ENCODE measurements at places on chromosomes 11 and 22.

GRCh38 chr11:28636566-28636965 lies 528.4 kb downstream of the METTL15 start:
- DNase-seq = no peak

DNA sequence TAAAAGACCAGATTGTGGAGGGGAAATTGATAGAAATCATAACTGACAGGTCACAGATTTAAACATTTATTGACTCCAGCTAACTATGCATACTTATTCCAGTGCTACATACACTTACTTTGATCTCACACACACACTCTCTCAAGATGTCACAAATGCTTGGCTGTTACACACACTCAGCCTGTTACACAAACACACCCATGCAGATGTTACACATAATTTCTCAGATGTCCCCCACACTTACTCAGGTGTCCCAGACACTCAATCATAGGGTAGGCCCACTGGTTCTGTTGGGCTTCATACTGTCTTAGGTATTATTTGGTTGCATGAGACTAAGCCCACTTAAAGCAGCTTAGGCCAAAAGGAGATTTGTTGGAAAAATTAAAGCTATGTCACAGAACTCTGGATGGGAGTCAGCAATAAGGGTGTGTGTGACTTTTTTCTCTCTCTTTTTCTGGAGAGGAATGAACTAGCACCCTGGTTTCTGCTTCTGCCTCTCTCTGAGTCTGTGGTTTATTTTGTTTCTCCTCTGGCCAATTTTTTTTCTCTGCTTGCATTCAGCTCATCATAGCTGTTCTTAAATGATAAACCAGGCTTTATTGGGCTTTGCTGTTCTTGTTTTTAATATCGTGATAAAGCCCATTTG lies 179.4 kb downstream of the INSC start:
- no peak for DNase-seq

DNA sequence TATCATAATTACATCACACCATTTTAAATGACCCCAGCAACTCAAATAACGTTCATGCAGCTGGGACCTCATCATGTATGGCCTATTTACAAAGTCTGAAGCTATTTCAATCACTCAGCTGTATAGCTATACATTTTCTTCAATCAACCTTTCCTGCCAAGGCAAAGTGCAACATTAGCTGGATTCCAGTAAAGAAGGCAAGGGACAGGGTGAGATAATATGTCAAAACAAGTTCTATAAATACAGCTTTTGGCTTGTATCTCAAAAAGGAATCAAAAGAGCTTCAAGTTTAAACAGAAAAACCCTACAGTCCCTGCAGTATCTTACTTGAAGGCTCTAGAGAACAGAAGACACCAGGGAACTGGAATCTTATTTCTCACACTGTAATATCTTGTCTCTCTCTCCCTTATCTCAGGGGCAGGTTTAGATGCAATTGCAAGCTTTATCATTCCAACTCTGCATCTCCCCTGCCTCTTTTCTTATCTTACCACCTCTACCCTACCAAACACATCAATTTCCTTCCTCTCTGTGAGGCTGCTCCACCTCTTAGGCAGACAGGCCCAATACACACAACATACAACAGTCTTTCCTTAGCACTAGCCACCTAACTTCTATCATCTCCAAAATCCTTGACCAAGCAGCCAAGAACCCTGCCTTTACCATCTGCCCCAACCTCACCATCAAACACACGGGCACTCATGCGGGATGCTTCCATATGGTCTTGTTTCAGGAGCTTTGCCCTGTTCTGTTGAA lies 34.5 kb downstream of the CELF1 start:
- no peak for DNase-seq

GRCh38 chr11:71202966-71203365 lies 49.4 kb downstream of the SHANK2 start:
- DNase-seq = no peak

- no peak for DNase-seq
These were observed 313.0 kb downstream of the BRD1 start for GRCh38 chr22:49514641-49515040.

GRCh38 chr11:132556316-132556715 lies 976.0 kb downstream of the OPCML start:
- no peak for DNase-seq

DNA sequence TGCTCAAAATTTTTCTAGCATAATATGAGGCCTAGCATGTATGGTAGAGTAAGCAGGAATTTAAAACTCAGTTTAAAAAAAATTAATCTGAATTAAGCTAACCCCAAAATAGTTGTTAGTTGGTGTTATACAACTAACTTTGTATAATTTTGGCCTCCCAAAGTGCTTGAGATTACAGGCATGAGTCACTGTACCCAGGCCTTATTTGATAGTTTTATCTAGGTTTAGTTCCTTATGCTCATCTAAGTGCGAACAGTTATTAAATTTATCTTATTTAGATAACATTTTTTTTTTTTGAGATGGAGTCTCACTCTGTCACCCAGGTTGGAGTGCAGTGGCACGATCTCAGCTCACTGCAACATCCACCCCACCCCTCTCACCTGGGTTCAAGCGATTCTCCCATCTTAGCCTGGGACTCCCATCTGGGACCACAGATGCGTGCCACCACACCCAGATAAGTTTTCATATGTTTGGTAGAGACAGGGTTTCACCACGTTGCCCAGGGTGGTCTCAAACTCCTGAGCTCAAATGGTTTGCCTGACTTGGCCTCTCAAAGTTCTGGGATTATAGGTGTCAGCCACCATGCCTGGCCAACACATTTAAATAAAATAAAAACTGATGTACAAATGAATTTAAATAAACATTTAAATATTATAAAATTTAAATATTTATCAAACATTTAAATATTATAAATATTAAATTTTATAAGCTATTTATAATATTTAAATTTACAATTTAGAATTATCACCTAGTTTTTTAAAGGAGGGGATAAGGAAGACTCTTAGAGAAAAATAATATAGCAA lies 7.5 kb downstream of the IL18 start:
- no peak for DNase-seq

DNA sequence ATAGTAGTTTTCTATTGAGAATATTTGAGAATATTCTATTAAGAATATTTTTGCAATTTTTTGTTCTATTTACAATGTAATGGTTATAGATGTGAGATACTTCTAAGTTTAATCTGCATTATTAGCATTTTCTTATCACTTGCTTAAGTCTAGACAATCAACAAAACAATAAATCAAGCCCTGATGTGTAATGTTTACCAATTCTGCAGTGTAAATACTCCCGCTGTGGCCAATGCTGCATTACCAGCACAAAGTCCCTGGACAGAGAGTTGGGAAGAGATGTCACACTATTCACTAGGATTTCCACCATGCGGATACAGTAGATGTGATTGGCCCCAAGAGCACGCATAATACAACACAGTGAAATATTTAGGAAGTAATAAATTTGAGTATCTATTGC lies 47.6 kb upstream of the GCAT start:
- no peak for DNase-seq

DNA sequence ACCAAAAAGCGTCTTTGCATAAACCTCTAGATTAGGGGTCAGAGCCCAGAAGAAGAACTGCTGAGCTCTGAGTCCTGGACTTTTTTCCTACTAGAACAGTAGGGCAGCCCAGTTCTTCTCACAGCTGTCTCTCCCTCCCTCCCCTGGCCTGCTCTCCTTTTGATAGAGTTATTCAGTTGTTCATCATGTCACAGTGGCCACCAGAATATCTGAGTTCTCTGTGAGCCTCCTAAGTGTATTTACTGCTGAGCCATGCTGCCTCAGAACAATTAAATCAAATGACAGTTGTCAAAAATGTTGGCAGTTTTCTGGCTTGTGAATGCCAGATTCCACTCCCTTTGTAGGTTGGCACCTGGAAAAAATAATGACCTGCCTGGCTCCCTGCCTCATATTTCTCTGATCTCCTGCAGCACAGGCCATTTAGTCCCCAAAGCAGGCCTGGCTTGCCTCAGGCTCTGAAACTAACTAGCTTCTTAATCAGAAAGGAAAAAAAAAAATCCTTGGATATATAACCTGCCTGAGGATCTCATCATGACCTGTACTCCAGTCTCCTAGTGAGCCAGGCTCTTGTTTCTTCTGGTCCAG lies 377.4 kb upstream of the LARGE1 start:
- DNase-seq = no peak

- DNase-seq = no peak
These were observed 26.8 kb upstream of the ME3 start for GRCh38 chr11:86699040-86699791.

DNA sequence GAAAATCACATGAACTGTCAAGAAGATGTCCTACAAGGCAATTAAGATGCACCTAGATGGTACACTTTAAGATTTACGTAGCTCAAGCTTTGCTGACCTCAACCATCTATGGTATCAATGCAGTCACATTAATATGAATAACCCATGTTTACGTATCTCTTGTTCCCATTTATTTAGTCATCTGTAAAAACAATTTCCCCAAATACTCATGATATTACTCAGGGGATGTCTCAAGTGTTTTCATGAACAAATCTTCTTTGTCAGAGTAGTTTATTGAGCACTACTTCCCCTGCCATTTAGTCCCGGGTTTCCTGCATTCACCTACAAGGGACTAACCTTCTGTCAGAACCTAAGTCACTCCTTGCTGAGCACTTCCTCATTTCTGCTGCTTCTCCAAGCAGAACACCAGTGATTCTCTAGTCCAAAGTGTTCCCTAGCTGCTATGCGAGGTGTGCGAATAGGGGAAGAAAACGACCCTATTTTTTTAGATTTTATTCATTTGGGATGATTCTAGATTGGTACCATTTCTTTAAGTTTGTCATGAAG lies 554.3 kb upstream of the LRRC4C start:
- DNase-seq = peak; percentile 0

- DNase-seq = no peak
These were observed 38.0 kb upstream of the PDE2A start for GRCh38 chr11:72712168-72712751.

DNA sequence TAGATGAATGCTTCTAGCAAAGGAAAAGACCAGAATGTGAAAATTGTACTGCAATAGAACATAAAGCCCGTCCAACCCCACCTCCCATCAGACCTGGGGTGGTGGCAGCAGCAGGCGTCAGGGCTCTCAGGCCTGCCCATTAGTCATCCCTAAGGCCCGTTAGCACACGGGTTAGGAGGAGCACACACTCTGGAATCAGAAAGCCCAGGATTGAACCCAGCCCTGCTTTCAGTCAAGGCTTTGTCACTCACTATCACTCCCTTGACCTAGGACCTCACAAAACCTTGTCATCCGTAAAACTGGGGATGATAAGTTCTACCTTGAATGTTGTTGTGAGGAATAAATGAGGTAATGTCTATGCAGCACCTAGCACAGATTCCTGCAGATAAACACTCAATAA lies 26.9 kb downstream of the MICAL3 start:
- no peak for DNase-seq

DNA sequence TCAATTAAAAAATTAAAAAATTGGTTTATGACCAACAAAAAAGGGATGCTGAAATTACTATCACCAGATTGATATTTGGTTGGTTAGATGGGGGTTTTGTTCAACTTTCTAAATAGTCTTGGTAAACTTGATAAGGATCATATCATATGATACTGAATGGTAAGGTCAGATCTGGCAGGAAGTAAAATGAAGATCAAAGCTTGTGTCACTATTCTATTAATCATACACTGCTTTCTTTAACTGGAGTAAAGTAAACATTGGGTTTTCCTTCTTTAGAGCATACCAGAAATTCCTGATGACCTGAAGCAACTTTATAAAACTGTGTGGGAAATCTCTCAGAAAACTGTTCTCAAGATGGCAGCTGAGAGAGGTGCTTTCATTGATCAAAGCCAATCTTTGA lies 40.2 kb downstream of the RRM1 start:
- DNase-seq = no peak

GRCh38 chr11:82848829-82849228 lies 51.4 kb downstream of the PRCP start:
- no peak for DNase-seq

- DNase-seq = no peak
These were observed 1525.8 kb downstream of the BRD1 start for GRCh38 chr22:48301908-48302307.

DNA sequence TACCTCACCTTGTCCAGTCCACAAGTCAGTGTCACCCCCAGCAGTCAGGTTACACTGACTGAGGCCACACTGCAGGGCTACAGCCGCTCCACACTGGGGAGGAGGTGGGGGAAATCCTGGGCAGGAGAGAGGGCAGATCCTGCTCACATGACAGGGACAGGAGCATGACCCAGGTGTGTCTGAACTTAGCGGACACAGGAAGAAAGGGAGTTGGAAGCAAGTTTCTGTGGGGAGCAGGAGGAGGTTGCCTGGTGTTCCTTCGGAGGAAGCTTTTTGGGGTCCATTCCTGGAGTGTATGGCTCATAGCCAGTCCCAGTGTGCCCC lies 5.9 kb downstream of the MMP11 start:
- no peak for DNase-seq

DNA sequence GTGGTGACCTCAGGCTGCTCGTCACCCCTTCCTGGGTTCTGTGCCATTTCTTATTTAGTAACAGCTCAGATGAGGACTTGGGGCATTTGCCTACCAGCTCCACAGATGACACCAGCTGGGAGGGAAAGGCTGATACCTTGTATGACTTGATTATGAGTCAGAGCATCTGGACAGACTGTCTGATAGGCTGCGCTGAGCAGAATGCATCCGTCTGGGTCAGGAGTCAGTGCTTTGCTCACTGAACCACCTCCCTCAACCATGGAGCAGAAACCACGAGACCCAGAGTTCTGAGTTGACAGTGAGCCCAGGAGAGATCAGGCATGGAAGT lies 6.8 kb downstream of the ST14 start:
- peak; percentile 22 for DNase-seq

GRCh38 chr11:112794331-112794846 lies 166.8 kb upstream of the NCAM1 start:
- DNase-seq = no peak

DNA sequence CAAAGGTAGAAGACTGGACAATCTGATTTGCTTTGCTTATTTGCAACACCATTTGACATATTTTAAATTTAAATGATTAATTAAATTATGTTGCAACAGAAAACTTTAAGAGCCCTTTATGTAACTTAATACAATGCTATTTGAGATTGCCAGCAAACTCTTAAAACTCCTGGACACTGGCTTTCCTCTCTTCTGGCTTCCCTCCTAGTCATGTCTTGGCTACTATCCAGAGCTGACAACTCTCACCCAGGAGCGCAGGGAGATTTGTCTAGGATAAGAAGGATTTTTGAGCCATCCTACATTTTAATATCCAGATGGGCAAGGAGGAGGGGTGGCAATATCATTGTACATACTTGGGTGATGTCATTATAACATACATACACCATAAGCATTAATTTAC lies 134.3 kb downstream of the ELP4 start:
- no peak for DNase-seq

DNA sequence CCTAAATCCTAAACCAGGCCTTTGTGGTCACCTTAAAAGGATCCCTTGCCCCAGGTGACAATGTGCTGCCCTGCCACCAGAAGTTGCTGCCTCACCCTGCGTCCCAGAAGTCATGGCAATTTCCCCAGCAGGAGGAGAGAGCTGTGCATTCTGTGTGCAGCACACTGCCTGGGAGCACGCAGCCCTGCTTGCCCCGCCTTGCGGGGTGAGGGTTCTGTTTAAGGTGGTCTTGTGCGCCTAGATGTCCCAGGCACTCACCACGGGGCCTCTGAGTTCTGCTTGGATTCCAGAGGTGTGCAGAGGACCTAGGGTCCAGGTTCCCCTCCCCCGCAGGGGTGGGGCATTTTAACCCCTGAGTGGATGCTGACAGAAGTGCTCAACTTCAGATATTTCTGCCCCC lies 95.0 kb downstream of the GRAMD1B start:
- DNase-seq = no peak

GRCh38 chr11:69553416-69554357 lies 72.2 kb downstream of the LINC01488 start:
- DNase-seq = no peak

GRCh38 chr11:11022125-11022730 lies 164.4 kb upstream of the ZBED5 start:
- peak; percentile 24 for DNase-seq

GRCh38 chr11:88332851-88333250 lies 4.7 kb downstream of the CTSC start:
- no peak for DNase-seq
